H4 (cell line): ENCODE measurements at places on chromosomes 4 and X. TPM values are rescaled to one million over a fixed set of nuclear protein-coding genes. Genes with fewer than 3 reads are reported as not detected.
A peak's percentile ranks its signal among the peaks of the same experiment; 100 is the strongest.

The CLNK gene
- total RNA-seq: not detected in 2 replicates

The GRIA3 gene
- total RNA-seq: 0.06 TPM in 1 of 2 replicates, not detected in the other

The FAM184B gene
- total RNA-seq: 0.08 TPM in 1 of 2 replicates, not detected in the other

The DIPK2B gene
- total RNA-seq: not detected in 2 replicates

The UGT2B11 gene
- not detected in 2 replicates for total RNA-seq

The TACR3 gene
- not detected in 2 replicates for total RNA-seq

The BEND2 gene
- not detected in 2 replicates for total RNA-seq

The HDAC6 gene
- 18.7 and 25.2 TPM in 2 replicates for total RNA-seq

The SLC34A2 gene
- total RNA-seq: not detected in 2 replicates

The CAPN6 gene
- total RNA-seq: 1.0 and 1.8 TPM in 2 replicates

The PDCL2 gene
- not detected in 2 replicates for total RNA-seq

The TMPRSS11D gene
- 0.04 TPM in 1 of 2 replicates, not detected in the other for total RNA-seq

The NELFA gene
- total RNA-seq: 17.9 and 22.0 TPM in 2 replicates

The ERCC6L gene
- total RNA-seq: 8.6 and 13.1 TPM in 2 replicates

The PDGFRA gene
- 7.6 and 13.9 TPM in 2 replicates for total RNA-seq

The PRAF2 gene
- total RNA-seq: 12.5 and 18.2 TPM in 2 replicates

DNA sequence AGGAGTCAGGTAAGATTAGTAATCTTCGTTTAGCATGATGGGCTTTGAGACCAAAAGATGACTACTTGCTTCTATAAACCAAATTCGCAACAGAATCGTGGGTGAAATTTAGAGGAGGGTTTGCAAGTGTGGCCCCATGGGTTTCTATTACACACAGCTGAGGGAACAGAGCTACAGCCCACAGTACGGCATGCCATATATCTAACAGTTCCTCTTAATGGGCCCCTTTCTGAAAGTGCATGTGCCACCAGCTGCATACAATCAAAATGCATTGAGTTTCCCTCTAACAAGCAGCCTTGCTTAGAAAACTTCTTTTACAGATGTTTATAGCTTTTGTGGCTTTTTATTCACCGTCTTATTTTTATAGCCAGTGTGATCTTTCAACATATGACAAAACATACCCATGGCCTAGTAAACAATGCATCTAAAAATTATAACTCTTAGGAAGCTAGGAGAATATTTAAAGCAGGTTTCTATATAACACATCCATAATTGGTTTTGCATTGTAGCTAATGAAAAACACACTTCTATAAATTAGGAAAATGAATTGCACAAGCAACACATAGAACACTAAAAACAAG is 202.1 kb downstream of the PRDM5 start:
- DNase-seq: no peak

- no peak for DNase-seq
These were observed 92.0 kb downstream of the IRF2 start for GRCh38 chr4:184382189-184382846.

DNA sequence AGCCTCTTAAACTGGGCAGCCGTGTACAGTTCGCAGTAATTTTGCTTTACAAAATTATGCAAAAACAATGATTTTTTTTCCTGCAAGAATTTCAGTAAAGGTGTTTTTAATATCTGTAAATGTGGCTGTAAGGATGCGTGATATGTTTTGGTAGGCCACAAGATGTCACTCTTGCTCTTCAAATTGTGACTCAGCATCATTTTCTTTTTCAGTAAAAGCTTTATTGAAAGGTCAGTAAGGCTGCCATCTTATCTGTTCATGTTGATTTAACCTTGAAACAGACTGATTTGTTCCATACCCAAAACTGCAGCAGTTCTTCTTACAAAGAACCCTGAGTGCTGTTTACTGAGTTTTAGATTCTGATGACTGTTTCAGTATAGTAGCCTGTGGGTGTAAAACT is 39.9 kb downstream of the TXLNG start:
- peak; percentile 63 for DNase-seq

GRCh38 chr4:125235971-125236370 is 78.8 kb upstream of the FAT4 start:
- DNase-seq: no peak

DNA sequence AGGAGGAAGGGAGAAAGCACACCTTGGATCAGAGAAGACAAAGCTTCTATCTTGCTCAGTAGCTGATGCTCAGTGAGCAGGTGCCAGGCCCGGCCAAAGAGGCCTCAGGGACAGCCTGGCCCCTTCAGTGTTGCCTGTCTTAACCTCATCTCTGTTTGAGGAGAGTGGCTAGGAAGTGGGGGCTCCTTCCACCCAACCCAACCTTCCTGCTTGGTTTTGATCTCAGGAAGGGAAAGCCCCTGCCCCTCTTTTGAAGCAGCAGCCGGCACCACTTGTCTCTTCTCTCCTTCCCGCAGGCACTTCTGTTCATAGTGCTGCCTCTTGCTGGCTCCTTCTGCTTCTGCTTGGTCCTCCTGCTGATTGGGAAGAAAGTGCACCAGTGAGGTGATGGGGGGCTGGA is 2.4 kb upstream of the AFF2 start:
- no peak for DNase-seq

GRCh38 chrX:97096385-97096784 is 212.7 kb downstream of the RPA4 start:
- no peak for DNase-seq

DNA sequence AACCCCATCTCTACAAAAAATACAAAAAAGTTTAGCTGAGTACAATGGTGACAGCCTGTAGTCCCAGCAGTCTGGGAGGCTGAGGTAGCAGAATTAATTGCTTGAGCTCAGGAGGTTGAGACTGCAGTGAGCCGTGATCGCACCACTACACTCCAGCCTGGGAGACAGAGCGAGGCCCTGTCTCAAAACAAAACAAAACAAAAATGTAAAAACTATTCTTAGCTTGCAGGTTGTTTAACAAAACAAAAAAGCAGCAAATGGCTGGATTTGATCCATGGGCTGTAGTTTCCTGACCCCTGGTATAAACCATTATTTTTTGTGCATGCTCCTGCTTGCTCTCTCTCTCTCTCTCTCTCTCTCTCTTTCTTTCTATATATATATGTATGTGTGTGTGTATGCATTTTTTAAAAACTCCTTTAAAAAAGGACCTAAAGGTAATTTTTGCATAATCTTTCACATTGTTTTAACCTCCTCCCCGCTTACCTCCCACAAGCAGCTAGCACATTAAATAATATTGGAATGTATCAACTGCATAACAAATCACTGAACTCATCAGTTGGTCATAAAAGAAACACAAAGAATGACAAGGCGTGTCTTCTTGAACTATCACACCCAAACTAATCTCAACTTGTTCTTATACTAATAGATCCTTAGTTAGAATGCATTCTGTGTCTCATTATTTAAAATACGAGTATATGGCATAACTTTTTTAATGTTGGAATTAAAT is 4.8 kb downstream of the AREG start:
- DNase-seq: no peak

- no peak for DNase-seq
These were observed 387.5 kb upstream of the FTHL17 start for GRCh38 chrX:31459361-31459760.

GRCh38 chr4:22794732-22795131 is 102.0 kb downstream of the GBA3 start:
- no peak for DNase-seq

GRCh38 chrX:156008915-156009314 is 11.4 kb downstream of the IL9R start:
- DNase-seq: no peak

DNA sequence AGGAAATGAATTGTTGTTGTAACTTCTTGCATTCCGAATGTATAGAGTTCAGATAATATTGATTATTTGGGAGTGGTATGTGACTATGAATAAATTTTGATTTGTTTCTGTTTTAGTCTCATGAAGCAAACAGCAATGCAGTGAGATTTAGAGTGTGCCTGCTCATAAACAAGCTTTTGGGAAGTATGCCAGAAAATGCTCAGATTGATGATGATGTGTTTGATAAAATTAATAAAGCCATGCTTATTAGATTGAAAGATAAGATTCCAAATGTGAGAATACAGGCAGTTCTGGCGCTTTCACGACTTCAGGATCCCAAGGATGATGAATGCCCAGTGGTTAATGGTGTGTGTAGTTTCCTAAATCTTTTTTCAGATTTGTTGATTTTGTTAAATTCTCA is 2.0 kb downstream of the NCAPG start:
- DNase-seq: no peak

GRCh38 chr4:101086801-101087586 is 260.3 kb downstream of the PPP3CA start:
- no peak for DNase-seq

GRCh38 chr4:48189731-48190130 is 55.7 kb upstream of the TXK start:
- DNase-seq: no peak

GRCh38 chr4:124262211-124263179 is 450.0 kb downstream of the ANKRD50 start:
- DNase-seq: peak; percentile 77

DNA sequence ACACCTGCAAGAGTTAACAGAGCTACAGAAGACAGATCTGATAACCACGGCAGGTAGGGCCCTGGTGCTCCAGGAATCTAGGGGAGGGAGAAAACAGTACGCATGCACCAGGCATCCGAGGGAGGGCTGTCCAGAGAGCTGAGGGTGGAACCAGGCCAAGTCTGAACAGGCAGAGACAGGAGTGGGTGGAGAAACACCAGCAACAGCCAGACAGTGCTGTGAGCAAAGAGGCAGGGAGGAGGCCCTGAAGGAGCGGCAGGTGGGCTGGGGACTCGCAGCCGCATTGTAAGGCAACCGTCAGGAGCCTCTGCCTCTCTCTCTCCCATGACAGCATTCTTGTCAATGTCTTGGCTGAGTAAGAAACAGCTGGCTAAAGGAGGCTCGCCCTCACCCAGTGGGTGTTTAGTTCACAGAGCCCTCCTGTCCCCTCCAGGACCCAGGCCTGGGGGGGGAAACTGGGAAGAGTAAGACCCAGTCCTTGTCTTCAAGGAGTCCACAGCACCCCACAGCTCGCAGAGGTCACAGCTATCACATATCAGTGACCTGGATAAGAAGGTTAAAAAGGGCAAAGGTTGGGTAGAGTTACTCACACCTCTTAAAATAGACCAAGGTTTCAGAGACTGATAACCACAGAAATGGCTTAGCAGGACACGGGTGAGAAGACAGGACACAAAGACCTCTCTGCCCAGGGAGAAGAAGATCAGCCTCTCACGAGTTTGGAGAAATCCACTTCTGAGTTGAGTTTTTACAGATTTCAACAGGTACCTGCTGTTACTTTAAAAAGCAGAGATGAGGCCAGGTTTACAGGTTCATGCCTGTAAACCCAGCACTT is 10.5 kb downstream of the ACSL1 start:
- peak; percentile 66 for DNase-seq

- DNase-seq: no peak
These were observed 14.8 kb upstream of the BBS7 start for GRCh38 chr4:121885115-121885514.

- no peak for DNase-seq
These were observed 37.7 kb upstream of the PLAC1 start for GRCh38 chrX:134695999-134696398.

- no peak for DNase-seq
These were observed 154.0 kb upstream of the AADAT start for GRCh38 chr4:170243662-170244288.

DNA sequence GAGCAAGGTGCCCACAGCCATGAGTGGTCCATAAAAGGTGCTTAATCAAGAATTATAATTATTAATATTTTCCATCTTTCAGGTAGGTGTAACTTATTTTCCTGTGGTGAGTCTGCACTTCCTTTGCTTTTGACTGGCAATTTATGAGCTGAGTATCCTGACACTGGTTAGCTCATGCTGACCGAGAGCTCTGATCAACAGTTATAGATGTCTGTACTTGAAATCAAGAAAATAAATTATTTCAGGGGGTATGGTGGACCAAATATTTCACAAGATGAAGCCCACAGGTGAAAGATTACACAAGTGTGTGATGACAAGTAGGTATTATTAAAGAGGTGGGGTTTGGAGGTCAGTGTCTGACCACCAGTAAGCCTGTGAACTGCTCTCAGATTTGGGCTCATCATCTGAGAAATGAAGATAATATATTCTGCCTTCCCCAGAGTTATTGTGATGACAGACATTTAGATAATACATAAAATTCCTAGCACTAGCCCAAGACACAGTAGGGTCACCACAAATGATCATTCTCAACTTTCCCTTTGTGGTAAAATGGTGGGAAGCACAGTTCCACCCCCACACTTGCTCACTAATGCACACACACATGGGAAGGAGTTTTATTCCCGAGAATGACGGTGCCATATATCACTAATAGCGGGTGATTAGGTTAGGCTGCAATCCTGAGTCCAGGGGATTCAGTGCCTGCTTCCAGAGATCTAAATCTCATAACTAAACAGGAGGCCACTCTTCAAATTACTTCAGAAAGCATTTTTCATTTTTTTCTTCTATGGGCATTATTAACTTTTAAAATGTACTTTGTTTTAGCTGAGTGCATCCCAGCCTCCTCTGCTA is 34.0 kb upstream of the PACRGL start:
- no peak for DNase-seq

DNA sequence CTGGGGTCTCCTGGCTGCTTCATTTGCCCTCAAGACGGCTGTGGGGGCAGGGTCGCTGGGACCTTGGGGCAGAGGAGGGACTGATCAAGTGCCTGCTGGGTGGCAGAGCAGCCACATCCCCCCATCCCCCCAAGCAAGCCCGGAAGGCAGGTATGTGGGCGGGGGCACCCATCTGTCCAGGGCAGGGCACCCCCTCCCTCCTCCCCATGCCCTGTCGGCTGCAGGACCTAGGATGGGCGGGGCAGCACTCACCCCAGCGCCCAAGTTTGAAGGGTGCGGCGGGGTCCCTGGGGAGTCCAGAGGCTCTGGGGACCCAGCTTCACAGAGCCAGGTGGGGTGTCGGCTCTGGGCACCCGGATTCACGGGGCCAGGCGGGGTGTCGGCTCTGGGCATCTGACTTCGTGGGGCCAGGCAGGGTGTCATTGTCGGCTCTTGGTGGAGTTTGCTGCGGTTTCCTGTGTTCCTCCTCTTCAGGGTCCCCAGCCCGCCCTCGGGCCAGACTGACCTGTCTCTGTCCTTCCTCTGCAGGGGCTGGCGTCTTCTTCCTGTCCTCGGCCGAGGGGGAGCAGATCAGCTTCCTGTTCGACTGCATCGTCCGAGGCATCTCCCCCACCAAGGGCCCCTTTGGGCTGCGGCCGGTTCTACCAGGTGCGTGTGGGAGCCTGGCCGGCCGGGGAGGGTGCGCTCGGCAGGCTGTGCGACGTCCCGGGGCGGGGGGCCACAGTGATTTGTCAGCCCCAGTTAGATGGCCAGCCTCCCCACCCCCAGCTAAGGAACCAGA is 22.1 kb downstream of the DOK7 start:
- DNase-seq: no peak

DNA sequence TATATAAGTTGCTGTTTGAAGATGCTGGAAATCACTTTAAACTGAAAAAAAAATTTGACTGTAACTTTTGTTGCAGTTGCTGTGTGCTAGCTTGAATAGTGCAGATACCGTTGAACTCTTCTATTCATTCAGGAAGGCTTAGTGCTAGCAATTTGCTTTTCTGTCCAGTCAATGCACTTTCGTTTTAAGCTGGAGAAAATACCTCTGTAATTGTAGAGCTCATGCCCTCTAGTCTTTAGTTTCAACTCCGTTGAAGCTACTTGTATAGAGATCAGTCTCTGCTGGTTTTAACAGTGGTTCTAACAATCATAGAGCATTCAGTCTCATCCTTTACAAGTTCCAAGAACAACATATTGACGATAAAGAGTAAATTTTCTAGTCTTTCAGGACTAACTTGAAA is 49.0 kb upstream of the TRPC3 start:
- DNase-seq: no peak

- DNase-seq: no peak
These were observed 47.3 kb downstream of the DHX15 start for GRCh38 chr4:24537025-24537424.
